ENCODE measurements at places on chromosomes 7 and 10.

DNA sequence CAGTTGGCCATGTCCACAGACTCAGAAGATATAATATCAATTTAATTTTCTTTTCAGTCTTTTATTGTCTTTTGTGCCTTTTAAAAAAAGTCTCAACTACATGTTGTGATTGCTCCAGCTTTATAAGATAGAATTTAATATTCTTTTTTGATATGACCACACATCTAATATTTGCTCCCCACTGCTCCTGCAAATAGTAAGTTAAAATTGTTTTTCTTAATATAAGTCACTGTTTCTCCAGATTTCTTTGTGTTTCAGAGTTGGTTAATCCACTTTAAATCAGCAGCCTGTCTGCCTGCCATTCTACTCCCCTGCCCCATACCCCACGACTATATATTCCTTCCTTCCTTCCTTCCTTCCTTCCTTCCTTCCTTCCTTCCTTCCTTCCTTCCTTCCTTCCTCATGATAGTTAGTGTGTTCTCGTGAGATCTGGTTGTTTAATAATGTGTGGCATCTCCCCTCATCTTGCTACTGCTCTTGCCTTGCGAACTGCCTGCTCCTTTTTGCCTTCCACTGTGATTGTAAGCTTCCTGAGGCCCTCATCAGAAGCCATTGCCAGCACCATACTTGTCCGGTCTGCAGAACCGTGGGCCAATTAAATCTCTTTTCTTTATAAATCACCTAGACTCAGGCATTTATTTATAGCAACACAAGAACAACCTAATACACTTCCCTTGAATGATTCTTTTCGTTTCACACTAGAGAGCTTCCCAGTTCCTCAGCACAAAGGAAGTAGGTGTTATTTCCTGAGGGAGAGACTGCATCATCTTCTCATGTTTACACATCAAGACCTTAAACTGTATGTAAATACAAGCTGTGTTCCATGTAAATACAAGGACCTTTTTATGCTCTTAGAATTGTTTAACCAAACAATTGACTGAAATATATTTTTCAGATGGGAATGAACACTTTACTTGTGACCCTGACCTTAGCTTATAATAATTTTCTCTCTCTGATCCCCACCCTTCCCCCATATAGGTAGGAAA, 24.5 kb downstream of the TAS2R16 start:
- DNase-seq = no peak

DNA sequence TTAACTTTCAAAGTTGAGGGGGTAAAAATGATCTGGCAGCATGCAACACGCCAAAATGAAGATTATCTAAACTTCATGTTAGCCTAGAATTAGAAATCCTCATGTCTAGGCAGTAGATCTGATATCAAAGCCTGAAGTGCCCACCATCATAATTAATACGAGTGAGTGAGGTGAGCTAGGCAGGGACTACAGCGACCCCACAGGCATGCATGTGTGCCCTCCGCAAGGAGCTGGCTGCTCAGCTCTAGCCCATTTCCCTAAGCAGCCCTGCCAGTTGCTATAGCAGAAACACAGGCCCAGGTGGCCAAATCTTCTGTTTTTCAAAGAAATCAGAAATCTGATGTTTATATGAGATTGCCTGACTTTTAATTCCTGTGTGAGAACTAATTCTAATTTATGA, 93.1 kb upstream of the IFRD1 start:
- no peak for DNase-seq

- DNase-seq = no peak
Observed at GRCh38 chr7:85454904-85455303, 268.0 kb upstream of the SEMA3D start.

GRCh38 chr7:81694711-81695110, 75.1 kb downstream of the HGF start:
- no peak for DNase-seq

DNA sequence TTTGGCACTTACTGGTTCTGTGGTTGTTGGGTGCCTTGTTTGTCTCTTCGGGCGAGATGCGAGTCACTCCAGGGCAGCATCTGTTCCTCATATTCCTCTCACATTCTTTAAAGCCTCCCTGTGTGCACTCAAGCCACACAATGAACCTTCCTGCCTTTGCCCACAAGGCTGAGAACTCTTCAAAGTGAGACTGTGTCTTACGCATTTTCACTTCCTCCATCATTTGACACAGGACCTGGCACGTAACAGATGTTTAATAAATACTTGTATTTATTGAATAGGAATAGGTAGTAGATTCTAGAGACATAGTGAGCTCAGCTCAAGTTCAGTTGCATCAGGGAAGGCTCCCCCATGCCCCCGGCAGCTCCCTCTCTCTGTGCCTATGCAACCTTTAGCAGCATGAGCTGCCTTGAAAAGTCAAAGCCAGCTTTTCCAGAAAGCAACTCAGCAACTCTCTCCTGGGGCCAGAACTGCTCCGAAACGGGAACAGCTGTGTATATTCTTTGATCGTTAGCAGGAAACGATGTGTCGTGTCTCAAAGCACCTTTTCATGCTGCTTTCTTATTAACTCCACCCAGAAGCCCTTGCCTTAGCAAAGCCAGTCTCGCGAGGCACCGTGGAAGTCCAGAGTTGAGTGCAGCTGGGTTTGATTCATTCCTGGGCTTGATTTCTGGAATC, 97.5 kb downstream of the PFKFB3 start:
- DNase-seq = no peak

GRCh38 chr10:19683356-19683755, 132.9 kb upstream of the PLXDC2 start:
- DNase-seq = no peak

GRCh38 chr10:63707254-63707910, 186.2 kb downstream of the REEP3 start:
- no peak for DNase-seq

DNA sequence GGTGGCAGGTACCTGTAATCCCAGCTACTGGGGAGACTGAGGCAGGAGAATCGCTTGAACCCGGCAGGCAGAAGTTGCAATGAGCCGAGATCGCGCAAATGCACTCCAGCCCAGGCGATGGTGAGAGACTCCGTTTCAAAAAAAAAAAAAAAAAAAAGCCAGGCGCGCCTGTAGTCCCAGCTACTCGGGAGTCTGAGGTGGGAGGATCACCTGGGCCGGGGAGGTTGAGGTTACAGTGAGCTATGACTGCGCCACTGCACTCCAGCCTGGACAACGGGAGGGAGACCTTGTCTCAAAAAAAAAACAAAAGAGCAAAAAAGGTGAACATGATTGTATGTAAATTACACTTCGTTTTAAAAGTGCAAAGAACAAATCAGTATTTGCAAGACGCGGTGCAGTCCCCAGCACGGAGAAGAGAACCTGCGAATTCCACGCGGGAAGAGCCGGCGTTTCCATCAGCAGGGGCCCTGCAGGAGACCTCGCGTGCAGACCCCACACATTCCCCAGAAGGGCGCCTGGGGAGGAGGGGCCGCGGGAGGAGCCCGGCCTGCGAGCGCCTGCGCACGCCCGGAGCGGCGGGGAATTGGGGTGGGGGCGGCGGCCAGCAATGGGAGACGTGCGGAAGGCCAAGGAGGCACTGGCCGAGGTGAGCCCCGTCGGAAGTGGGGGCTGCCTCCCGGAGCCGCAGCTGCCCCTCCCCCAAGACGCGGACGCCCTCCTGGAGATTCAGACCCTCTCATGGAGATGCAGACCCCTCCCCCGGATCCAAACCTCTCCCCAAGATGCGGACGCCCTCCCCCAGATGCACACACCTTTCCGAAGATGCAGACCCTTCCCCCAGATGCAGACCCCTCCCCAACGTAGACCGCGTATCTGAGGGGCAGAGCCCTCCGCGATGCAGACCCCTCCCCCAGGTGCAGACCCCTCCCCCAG, 16.7 kb upstream of the SUN1 start:
- DNase-seq = no peak

DNA sequence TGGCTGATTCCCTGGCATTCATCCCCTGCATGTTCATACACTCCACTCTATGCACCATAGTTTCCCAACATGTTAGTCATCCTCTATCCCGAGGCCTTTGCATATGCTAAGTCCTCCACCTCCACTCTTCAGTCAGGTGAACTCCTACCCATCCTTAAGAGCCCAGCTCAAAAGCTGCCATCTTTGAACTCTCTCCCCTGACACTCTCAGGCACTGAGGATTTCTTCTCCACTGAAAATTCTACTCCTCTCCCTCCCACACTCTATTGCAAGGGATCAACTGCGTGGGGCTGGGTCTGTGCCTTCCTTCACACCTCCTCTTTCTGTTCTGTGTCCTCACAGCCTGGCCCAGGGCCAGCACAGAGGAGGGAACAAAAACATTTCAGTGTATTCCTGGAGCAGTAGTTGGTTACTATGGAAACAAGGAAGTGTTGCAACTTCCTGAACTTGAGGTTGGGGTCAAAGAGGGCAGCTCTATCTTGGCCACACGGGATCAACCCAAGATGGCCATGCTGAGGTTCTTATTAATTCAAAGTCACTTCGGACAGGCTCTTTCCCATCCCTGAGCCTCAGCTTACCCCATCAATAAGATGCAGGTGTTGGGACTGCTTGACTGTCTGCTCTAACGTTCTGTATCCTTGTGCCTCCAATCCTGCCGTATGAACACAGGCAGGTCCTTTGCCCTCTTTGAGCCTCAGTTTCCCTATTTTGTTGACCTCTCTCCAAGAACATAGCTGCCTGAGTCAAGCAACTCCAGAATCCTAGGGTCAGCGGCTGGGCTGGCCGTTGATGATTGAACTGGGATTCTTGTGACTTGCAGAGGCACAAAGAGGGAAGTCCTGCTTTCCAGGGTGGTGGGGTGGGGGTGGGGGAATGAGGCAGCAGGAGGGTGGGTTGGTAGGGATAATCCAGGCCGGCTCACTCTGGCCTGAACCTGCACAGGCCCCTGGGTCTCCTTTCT, 15.5 kb downstream of the ZMIZ1 start:
- peak; percentile 46 for DNase-seq

- DNase-seq = no peak
Observed at GRCh38 chr10:86288695-86289576, 77.7 kb downstream of the GRID1 start.

- no peak for DNase-seq
Observed at GRCh38 chr7:158077934-158078910, 509.4 kb downstream of the PTPRN2 start.

GRCh38 chr10:43236176-43236850, 30.6 kb downstream of the RASGEF1A start:
- DNase-seq = no peak

DNA sequence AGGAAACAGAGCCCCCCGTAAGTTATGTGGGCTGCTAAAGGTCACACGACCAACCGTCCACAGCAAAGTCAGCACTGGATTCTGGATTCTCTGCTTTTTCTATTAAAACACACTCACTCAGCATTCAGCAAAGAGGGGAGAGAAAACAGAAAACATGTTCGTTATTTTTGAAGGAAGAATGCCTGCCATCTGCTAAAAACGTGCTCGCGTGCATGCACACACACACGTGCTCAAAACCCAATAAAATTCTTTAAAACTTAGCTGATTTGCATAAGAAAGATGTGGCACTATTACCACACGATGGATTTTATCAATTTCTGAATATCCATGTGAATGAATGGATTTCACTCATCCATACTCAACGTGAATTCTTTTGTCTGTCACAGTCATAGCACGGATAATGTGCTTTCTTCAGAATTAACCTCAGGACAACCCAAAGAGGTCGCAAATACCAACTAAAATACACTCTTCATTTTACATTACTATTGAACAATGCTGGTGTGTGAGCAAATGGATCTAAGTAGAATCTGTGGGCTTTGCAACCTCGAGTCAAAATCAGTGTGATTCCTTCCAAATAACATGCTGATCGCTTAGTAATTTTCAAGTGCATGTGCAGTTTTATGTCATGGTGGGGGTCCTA, 40.8 kb downstream of the NRP1 start:
- DNase-seq = no peak
